ENCODE measurements at places on chromosomes 2 and 18. TPM values are rescaled to one million over a fixed set of nuclear protein-coding genes. Genes with fewer than 3 reads are reported as not detected.

The ASPRV1 gene
- 0.81 TPM for total RNA-seq

The HOXD13 gene
- not detected for total RNA-seq

- DNase-seq, result no peak
These were observed 235.1 kb downstream of the NCKAP5 start for GRCh38 chr2:133333181-133333580.

The SSB gene
- total RNA-seq, result 52.7 TPM

GRCh38 chr18:79380816-79381806 is 14.6 kb upstream of the NFATC1 start:
- DNase-seq, result peak; percentile 82

- DNase-seq, result no peak
These were observed 341.5 kb upstream of the ATP5MC3 start for GRCh38 chr2:175523001-175523400.

All from Right ventricle myocardium inferior (tissue), 1 donor.